ENCODE measurements at places on chromosomes 2 and 18.
A peak's percentile ranks its signal among the peaks of the same experiment; 100 is the strongest.

GRCh38 chr2:189581354-189582139 lies 961 bp upstream of the SLC40A1 start:
- DNase-seq = no peak

- no peak for DNase-seq
These were observed 30.7 kb upstream of the FRZB start for GRCh38 chr2:182897137-182897536.

DNA sequence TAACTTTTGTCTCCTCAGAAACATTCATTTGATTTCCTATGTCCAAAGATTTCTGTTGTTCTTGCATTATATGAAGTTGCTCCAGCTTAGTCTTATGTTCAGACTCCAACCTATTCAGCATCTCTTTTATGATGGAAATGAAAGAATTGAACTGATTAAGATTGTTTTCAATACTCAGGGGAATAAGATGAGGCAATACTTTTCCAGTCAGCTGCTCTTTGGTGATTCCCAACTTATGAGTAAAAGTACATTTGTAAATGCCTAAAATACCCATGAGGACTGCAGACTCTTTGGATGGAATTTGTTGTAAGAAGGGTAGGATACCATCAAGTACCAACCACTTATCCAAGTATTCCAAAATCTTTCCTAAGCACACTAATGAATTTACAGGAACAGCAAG lies 39.8 kb downstream of the TRAK2 start:
- DNase-seq = no peak

GRCh38 chr2:71560638-71561011 lies 107.3 kb downstream of the DYSF start:
- no peak for DNase-seq

DNA sequence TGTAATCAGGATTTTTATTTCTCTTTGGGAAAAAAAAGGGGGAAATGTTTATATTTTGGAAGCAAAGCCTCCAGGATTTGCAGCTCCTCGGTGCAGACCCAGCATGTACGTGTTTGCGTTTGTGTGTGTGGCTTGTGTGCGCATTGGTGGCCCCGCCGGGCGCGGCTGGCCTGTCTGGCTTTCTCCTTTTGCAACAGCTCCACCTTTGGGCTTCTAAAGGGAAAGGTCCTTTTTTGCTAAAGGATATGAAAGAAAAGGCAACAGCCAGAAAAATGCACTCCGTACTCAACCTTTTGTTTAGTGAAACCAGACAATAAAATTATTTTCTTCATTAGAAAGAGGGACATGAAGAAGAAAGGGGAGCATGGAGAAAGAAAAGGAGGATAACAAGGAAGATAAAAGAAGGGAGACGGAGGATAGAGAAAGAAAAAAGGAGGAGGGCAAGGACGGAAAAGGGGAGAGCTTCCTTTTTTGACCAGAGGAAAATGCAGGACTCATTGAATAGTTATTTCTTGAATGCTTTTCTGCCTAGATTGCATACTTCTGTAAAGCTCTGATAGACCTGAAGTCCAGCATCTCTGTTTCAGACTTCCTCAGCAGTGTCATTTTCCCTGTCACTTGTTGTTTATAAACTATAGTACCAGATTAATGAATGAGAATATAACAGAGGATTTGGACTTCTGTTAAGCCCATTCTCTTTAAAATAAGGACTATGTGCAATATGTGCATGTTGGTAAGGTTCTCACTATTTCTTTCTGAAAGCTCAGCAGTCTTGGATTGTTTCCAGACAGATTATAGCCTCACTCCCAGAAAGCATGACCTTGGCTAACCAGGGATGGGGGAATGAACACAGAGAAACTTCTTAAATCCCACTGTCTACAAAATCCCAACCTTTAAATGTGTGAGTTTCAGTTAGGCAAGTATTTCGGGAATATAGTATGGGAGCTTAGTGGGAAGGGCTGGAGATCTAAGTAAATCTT lies 563.1 kb upstream of the PIK3C3 start:
- DNase-seq = peak; percentile 12

DNA sequence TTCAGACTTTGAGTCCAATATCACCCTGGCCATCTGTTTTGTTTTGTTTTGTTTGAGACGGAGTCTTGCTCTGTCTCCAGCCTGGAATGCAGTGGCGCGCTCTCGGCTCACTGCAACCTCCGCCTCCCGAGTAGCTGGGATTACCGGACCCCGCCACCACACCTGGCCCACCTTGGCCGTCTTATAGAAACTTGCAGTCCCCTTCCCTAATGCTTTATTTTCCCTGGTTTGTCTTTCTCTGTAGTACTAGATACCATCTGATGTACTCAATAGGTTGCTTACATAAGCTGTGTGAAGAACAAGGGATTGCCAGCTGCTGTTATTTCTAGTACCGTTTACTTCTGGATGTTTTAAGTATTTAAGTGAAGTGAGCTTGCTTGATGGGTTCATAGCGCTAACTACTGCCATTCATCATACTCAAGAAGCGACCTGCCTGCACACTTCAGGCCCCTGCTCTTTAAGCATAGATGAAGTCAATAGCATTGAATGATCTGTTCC lies 1.2 kb downstream of the RPL31 start:
- no peak for DNase-seq

- no peak for DNase-seq
These were observed 111.4 kb upstream of the CDC42EP3 start for GRCh38 chr2:37782721-37783371.

DNA sequence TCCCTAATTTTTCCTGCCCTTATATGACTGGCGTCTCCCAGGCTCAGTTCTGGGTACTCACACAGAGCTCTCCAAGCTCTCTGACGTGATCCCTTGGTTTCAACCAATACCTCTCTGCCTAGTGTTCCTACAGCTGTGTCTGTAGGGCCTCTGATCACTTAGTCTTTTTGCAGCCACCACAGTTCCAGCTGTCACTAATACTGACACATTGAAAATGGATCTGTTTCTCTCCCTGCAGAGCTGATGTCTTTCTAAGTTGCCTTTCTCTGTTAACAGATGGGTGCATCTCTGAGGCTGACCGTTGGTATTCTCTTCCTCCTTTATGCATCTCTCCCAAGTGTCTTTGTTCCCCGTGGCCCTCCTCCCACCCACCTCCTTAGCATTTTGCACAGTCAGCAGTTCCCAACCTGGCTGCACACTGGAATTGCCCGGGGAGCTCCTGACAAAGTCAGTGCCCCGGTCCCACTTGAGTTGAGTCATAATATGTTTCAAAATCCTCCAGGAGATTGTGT lies 62.5 kb downstream of the CERS6 start:
- peak; percentile 37 for DNase-seq

DNA sequence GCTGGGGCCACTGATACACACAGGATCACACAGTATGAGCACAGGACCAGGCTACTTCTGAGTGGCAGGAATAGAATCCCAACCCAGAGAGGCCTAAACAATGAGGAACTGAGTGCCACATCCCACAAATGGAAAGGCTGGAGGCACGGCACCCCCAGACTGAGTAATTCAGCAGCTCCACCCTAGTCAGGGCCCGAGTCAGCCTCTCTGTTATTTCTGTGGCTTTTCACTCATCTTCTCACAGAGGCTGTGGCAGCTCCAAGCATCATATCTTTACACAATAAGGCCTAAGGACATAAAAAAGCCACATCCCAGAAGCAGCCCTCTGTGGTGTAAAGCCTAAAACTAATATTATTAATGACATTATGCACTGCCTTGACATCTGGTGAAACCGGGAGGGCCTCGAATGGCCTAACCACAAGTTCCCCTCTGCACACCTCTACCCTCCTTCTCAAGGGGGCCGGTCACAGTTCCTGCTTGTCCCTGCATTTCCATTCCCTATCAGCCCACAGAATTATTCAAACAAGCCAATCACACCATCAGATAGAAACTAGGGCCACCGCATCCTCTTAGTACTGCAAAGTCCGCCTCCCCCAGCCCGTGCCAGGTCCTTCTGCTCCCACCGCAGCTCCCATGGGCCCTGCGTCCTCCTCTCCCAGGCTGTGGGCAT lies 12.5 kb upstream of the MAL start:
- peak; percentile 65 for DNase-seq

- DNase-seq = no peak
These were observed 121.1 kb upstream of the RMP24 start for GRCh38 chr18:35851286-35851970.

DNA sequence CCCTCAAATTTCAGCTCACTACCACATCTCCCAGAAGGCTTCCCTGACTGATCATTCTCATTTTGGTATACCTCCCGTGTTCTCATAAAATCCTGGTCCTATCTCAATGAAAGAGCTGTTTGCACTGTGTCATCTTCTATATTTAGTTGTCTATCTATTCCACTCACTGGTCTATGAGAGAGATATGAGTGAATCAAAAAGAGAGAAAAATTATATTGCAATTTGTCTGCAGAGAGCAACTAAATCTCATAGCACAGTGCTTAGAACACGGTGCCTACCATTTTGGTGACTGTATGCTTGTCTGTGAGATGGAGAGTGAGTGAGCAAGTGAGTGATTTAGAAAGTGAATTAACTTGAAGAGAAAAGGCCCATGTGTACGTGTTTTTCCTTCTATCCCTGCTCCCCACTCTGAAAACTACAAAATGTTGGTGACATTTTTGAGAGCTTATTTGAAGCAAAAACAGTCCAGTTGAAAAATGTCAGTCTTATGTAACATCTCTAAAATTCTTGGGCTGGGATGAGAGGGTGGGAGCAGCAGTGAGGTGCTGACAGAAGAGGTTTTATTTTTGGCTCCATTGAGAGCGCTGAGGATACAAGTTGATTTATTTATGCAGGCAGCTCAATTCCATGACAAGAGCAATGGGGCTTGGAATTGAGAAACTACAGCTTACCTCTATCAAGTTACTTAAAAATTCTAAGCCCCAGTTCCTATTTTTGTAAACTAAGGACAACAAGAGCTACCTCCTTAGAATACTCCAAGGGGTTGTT lies 373.5 kb upstream of the CHST9 start:
- DNase-seq = no peak

DNA sequence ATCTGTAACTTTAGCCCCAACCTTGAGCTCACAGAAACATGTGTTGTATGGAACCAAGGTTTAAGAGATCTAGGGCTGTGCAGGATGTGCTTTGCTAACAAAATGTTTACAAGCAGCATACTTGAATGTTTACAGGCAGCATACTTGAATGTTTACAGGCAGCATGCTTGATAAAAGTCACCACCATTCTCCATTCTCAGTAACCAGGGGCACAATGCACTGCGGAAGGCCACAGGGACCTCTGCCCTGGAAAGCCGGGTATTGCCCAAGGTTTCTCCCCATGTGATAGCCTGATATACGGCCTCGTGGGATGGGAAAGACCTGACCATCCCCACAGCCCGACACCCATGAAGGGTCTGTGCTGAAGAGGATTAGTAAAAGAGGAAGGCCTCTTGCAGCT lies 52.4 kb downstream of the LONRF2 start:
- no peak for DNase-seq
